ENCODE measurements at places on chromosomes 5 and 9.

GRCh38 chr9:89426384-89426961, 71.4 kb downstream of the SEMA4D start:
- DNase-seq: peak; percentile 63

GRCh38 chr5:93578813-93579691, 2.0 kb downstream of the NR2F1-AS1 start:
- DNase-seq: no peak

GRCh38 chr5:162485666-162486292, 418.2 kb downstream of the GABRG2 start:
- no peak for DNase-seq

DNA sequence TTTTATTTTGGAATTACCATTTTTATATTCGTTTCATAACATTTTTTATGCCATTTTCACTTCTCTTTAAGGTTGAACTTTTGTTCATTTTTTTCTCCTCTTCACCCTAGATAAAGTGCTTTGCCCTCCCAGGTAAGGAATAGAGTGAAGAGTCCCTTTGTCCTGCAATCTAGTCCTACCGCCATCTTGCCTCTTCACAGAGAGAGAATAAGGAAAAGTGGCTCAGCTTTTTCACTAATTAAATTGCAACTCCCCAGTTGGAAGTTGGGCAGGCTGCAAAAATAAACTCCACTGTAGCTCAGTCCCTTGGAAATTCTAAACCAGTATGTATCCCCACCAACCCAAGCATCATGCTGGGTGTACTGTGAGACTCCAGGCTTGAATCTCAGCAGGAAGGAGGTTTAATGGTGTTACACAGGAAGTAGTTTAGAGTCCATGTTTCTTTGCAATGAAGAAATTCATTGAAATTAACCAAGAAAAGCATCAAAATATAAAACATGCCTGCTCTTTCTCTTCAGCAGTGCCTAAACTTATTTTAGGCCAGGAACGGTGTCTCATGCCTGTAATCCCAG, 60.3 kb upstream of the PCSK1 start:
- DNase-seq: no peak

GRCh38 chr5:38554861-38555260, 1.6 kb downstream of the LIFR start:
- DNase-seq: no peak

DNA sequence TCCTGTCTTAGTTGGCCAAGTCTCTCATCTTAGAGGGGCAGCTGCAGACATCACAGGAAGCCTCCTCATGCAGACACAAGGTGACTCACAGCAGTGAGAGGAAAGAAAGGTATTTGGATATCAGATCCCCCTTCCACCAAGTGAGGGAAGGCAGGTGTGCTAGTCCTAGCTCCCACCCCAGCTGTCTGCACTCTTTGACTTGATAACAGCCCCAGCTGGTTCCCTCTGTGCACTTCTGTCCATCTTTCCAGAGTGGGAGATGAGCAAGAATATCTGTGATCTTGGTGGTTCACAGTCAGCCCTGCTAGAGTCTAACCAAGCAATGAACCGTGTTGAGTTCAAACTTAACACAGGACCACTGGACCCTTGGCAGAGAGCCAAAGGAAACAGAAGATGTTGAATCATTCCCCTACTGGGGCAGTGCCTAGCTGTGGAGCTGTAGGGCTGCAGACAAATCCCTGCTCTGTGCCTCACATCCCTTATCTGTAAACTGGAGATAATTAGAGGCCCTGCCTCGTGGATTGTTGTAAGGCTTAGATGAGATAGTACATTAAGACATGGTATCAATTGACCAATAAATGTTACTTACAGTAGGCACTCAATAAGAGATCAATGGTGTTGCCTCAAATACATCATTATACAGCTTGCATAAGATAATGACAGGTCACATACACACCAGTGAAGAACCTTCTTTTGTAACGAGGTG, 39.1 kb downstream of the SH3RF2 start:
- DNase-seq: no peak

DNA sequence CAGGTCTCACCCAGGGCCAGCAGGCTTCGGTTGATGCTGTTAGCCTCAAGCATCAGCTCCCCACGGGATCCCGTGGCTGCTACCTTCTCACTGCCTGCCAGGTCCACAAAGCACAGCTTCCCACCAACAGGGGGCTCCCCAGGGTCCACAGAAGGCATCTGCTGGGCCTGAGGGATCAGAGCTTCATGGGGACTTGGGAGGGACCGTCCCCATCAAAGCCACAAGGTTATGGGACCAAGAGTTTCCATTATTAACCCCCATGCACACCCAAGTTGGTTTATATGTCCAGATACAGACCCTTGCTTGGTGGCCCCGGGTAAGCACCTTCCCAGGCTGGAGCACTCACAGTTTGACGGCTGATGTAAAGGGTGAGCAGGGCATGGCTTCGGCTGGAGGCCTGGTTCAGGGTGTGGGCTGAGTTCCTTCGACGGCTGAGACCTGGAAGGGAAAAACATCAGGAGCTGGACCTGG, 3.0 kb downstream of the KIF12 start:
- DNase-seq: no peak

DNA sequence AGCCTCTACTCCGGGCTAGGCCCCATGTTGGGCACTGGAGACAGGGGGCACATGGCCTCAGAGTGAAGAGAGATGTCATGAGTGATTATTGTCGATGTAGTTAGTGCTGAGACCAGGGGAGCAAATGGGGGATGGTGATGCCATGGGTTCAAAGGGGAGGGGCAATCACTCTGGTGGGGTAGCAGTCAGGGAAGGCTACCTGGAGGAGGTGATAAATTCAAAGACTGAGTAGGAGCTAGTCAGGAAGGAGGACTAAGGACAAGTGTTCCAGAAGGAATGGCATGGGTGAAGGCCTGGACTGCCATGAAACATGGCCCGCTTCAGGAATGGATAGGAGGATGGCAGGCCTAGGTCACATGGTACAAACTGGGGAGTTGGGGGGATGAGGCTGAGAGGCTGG, 41.6 kb downstream of the C9orf50 start:
- DNase-seq: no peak

- no peak for DNase-seq
Observed at GRCh38 chr5:170283296-170283695, 14.3 kb downstream of the LCP2 start.

DNA sequence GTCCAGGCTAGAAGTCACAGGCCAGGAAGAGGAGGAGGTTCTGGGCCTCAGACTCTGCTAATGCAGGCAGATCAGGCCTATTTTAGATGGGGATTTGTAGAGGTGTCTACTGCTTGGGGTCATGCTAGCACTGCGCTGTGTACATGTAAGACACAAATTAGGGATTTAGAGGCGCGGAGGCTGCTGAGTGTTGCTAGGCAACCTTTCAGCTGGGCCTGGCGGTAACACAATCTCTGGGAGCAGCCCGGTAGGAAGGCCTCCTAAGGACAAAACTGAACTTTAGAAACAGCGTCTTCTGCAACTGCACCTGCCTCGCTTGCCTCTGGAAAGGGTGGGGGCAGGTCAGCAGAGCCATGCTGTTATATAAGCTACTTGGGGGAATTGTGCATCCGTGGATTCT, 147.9 kb downstream of the MACROH2A1 start:
- DNase-seq: no peak

DNA sequence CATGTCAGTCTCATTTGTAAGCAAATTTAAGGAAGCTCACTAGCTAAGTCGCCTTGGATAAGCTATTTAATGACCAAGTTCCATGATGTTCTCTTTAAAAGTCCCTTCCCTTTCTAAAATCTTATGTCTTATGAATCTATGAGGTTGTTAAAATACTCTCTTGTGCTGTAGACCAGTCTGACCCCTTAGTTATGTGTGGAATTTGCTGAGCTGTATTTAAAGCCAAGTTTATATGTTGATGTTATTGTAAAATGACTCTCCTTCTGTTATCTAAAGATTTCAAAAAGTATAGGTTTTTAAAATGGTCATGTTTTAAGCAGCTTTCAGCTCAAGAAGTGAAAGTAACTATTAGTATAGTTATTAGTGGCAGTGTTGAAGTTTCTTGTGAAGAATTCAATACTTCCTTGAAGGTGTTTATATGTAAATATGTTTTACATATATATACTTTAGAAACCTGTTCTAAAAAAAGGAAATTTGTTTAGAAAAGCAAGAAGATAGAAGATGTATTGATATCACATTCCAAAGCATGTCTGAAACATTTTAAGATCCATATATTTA, 92.2 kb downstream of the CDC42SE2 start:
- DNase-seq: no peak

GRCh38 chr9:115815786-115816185, 337.8 kb upstream of the PAPPA start:
- DNase-seq: no peak

DNA sequence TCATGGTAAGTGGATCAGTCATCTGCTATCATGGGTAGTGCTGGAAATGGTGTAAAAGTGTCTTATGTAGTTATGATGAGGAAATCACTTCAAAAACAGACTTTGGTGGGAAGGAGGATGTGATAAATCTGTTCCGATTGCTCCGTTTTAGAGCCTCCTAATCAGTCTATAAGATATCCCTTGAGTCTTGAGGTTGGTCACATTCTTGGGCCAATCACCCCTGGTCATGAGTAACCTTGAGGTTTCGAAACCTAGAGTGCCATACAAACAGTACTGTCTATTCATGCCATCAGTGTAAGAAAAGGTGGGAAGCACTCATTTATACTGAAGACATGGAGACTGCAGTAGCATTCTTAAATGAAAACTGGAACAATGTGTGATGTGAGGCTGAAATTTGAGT, 45.8 kb downstream of the LRRTM2 start:
- DNase-seq: no peak

DNA sequence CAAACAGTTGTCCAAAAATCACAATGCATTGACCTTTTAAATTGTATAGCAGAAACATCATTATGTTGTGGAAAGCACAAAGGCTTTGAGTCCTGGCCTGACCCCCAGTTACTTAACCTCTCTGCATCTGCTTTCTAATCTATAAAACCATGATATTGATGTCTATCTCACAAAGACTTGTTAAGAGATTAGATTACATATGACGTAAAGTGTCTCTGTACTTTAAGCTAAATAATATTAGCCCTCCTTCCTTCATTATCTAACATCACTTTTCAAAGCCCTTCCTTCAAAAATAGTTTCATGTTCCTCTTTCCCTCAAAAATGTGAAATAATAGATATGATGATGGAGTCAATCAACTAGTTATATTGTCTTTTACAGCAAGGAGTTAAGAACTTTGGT, 3.4 kb downstream of the ADAMTS6 start:
- DNase-seq: no peak

GRCh38 chr5:136058039-136058971, 29.5 kb downstream of the TGFBI start:
- no peak for DNase-seq

GRCh38 chr9:38094165-38094564, 25.1 kb upstream of the SHB start:
- DNase-seq: no peak

- no peak for DNase-seq
Observed at GRCh38 chr5:141877356-141878185, 639 bp downstream of the PCDH1 start.

DNA sequence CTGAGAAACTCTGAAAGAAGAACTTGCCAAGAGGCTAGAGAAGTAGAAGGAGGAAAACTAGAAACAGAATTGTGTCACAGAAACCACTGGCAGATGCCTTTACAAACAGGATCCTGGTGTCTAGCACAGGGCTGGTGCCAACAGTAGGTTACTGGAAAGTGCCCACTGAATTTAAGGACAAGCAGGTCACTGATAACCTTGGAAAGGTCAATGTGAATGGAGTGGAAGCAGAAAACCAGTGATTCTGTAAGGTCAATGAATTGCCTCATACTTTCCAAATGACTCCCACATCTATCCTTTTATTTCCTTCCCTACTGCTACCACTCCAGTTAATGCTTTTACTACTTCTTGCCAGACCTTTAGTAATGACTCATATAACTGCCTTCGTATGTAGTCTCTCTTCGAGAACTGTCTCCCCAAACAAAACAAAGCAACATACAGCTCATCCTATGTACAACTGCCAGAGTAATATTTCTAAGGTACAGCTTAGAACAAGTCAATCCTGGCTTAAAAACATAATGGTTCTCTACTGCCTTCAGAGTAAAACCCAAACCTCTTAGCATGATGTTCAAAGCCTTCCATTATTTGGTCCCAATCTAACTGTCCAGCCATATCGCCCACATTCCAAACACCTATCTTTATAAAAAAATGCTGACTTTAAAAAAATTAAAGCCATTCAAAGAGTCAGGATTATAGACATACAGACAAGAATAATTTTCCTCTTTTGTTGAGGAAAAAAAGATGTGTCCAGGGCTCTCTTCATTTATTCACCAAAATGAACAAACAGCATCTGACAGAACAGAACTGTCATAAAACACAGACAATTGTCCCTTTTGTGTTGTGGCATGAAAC, 52.5 kb downstream of the NR3C1 start:
- DNase-seq: peak; percentile 26

- peak; percentile 69 for DNase-seq
Observed at GRCh38 chr5:138354926-138355378, 2.5 kb downstream of the KDM3B start.

DNA sequence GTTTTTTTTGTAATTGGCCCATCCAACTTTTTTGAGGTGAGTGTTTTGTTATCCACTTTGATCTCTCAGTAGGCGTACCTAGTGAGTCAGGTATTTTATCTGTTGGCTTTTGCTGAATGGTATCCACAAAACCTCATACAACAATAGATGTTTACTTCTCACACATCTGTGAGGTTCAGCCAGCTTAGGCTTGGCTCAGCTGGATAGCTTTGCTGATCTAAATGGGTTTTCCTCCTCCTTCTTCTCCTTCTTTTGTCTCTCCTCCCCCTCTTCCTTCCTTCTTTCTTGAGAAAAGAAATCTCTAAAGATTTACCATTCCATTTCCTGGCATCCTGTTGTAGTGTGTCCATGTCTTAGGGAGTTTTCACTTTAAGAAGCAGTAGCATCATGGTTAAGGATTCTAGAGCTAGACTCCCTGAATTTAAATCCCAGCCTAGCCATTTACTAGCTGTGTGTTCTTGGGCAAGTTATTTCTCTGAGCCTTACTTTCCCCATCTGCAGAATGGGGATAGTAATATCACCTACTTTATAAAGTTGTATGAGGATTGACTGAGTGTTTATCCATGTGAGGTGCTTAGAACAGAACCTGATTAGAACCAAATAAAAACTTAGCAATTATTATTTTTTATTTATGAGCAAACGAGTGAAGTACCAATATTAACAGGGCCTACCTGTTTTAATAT, 126.3 kb downstream of the ARHGAP26 start:
- DNase-seq: no peak

DNA sequence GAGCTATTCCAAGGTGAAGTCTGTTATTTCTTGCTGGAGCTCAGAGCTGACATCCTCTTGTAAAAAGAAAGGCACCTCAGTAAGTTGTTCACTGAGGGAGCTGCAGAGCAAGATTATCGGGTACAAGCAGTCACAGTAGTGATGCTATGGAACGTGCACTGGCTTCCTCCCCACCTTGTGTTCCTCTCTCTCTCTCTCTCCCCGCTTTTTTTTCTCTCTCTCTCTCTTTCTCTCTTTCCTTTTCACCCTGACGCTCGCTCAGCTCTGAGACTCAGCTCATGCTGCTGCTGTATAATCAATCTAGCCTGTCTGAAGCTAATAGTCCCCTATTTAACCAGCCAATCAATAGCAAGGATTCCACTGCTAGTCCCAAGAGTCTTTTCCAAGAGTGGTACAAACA, 587.6 kb upstream of the CDH18 start:
- DNase-seq: no peak

GRCh38 chr5:66967102-66967501, 229.5 kb downstream of the CD180 start:
- DNase-seq: no peak

GRCh38 chr9:89984214-89984613, 379.4 kb downstream of the GADD45G start:
- DNase-seq: no peak

Measured in T-helper 2 cell treated with Interferon-gamma antibody and Interleukin-4, amounts not matched to agents 5 μg/mL and 100 μg/mL, for 36 hours (primary cell).